CD8-positive, alpha-beta T cell (primary cell): ENCODE measurements at places on chromosomes 5 and 9. TPM values are rescaled to one million over a fixed set of nuclear protein-coding genes. Genes with fewer than 3 reads are reported as not detected.

DNA sequence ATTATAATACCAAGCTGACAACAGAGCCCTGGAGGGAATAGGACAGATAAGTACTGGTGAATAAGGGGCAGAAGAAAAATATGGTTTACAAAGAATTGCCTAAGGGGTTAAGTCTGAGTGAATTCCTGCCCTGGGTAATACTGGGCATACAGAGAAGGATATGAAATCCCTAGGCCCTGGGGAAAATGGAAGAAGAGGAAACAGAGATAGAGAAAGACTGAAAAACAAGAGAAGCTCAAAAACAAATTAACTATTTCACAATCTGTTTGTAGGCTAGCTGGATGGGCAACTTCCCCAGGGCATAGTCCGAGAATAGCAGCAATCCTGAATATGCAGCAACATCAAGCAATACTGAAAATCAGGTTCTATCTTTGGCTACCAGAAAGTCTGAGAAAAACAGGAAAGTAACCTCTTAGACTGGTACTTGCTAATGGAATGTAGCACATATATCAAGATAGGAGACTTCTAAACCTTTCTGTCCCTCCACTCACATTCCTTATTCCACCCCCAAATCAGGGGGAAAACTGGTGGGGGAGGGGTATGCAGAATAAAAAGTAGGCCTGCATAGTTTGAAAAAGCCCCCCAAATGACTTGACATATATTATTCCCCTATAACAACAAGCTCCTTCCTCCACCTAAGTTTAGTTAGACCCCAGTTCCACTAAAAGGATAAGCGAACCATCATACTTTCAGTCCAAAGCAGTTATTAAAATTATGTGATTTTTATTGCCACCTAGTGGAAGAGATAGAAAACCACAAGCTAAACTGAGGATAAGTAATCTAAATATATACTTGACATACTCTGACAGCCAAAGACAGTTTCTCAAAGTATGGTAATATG is 20.6 kb downstream of the SLC38A9 start:
- DNase-seq: no peak

DNA sequence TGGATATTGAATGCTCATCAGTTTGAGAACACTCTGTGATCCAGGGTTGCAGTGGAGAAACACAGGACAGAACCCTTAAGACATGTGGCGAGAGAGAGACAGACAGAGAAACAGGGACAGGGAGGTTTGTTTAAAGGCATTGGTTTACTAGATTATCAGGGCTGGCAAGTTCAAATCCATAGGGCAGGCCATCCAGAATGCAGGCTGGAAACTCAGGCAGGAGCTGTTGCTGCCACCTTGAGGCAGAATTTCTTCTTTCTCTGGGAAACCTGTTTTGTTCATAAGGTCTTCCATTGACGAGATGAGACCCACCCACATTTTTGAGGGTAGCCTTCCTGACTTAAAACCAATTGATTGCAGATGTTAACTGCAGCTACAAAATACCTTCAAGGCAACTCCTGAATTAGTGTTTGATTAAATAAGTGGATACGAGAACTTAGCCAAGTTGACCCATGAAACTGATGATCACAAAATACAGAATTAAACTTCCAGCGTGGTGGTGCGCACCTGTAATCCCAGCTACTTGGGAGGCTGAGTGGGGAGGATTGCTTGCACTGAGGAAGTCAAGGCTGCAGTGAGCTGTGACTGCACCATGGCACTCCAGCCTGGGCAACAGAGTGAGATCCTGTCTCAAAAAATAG is 55.9 kb downstream of the NSUN2 start:
- no peak for DNase-seq

GRCh38 chr5:76153271-76153670 is 70.1 kb downstream of the SV2C start:
- no peak for DNase-seq

GRCh38 chr9:94081435-94081834 is 2.8 kb upstream of the PTPDC1 start:
- DNase-seq: no peak

DNA sequence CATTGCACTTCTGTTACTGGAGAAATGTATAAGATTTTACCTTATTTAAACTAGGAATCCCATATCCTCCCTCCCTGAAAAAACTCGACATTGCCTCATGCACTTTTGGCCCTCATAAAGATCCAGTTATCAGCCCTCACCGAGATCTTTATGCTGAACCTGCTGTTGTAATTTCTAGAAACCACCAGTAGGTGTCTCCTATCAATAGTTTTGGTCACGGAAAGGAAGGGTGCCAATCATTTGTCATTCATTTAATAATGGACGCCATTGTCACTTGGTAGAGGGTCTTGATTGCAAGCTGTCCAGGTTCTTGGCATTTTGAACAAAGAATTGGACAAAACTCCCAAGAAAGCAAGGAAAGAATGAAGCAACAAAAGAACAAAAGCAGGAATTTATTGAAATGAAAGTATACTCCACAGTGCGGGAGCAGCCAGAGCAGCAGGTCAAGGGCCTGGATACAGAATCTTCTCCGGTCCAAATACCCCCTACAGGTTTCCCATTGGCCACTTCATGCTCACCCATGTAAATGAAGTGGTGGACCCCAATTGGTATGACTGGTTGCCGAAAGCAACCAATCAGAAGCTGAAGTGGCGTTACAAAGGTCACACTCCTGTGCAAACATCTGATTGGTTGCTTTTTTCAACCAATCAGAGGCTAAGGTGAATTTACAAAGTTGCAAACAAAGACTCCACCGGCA is 524.3 kb downstream of the PSAT1 start:
- DNase-seq: no peak

DNA sequence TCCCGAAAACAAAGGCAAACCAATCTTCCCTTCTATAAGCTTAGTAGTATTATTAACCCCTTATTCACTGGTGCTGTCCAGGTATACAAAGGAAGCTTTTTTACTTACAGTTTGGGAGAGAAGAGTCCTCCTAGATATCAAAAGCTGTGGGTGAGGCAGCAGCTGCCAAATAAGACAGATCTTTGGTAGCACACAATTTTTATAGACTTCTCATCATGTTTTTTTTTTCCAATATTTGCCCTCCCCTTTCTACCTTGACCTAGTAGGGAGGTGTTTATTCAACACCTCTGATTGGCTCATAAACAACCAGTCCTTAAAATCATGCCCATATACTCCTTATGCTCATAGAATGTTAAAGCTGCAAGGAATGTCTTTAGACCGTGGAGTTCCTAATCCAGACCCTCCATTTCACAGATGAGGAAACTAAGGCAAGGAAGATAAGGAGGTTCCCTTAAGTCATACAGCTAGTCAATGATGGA is at the start of gene ALDOB:
ALDOB (minus strand) TSS at position 174 of the 479 bp plus-strand sequence. CDS start 4,887 bp downstream, outside the sequence.
- no peak for DNase-seq

DNA sequence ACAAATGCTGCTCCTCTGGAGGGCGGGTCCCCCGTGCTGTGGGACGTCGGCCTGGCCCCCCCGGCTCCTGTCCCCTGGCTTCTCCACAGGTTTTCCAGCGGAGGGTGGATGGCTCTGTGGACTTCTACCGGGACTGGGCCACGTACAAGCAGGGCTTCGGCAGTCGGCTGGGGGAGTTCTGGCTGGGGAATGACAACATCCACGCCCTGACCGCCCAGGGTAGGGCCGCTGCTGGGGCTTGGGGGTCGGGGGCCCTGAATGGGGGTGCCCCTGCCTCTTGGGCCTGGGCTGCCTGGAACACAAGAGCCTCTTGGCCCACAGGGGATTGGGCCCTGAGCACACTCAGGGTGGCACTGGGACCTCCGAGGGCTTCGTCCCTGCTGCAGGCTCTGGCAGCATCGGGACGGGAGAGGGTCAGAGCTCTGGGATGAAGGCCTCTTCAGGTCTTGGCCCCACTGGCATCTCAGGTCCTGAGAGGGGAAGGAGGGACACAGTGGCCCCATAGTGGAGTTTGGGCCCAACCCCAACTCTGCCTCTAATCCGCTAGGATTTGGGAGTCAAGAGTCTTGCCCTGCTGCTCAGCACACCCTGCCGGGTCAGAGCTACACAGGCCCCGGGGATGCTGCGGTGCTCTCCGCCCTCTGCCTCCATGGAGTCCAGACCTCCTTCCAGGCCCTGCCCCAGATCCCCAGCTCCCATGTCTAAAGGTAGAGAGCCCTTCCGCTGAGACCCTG is 5.2 kb downstream of the FCN2 start:
- DNase-seq: no peak

DNA sequence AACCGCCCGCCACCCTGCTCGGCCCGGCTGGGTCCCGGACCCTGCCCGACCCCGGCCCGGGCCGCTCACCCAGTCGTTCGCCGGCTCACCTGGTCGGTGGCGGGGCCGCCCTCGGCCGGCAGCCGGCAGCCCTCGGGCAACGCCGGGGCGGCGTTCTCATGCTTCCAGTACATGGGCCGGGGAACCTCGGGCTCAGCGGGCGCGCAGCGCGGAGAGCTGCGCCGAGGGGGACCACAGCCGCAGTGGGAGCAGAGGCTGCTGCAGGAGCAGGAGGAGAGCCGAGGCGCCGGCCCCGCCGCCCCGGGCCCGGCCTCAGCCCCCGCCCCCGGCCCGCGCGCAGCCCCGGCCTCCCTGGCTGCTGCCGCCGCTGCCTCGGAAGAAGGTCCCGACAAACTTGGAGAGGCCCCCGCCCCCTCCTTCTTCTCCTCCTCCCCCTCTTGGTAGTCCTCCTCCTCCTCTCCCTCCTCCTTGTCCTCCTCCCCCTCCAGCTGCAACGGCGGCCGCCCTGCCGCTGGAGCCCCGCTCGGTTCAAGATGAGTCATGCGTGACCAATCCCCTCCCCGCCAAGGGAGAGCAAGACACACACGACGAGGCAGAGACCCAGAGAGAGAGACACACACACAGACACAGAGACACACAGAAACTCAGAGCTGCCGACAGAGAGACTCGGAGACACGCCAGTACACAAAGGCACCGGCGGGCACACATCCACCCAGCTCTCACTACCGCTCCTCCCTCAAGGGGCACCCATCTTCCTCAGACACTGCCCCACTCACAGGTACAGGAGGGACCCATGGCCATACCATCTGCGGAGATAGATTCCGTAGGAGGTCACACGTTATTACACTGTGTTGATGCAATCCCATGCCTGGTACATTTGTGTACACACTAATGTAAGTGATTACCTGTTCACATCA is at the start of gene LHX6:
LHX6 (minus strand) TSS at position 390 of the 917 bp plus-strand sequence; CDS start at position 173, 217 bp downstream.
- DNase-seq: no peak

GRCh38 chr5:54717459-54717858 is 199.9 kb downstream of the SNX18 start:
- no peak for DNase-seq

DNA sequence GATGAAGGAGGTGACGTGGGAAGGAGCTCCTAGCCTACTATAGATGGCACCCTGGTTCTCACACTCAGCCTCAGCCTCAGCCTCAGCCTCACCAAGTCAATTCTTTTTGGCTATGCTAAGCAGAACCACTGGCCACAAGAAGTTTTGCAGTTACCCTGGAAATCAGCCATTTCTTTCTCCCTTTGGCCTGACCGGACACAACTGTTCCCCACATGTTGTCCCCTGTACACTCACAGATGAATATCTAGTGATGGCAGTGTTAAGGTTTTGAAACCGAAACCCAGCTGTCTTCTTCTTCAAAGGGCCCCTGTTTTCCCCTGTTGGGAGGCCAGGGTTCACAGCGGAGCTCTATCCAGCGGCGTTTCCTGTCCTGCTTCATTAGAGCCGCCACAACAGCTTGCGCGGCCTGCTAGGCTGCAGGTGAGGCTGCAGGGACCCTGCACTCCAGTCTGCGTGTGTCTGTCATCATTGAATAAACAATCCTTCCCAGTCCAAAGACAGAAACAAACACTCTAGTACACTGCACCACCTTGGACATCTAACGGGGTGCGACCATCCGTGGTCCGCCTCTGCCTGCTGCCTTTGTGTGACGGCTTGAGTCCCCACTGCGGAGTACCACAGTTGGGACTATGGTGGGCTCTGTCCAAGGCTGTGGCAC is 250.5 kb downstream of the DENND1A start:
- DNase-seq: no peak

DNA sequence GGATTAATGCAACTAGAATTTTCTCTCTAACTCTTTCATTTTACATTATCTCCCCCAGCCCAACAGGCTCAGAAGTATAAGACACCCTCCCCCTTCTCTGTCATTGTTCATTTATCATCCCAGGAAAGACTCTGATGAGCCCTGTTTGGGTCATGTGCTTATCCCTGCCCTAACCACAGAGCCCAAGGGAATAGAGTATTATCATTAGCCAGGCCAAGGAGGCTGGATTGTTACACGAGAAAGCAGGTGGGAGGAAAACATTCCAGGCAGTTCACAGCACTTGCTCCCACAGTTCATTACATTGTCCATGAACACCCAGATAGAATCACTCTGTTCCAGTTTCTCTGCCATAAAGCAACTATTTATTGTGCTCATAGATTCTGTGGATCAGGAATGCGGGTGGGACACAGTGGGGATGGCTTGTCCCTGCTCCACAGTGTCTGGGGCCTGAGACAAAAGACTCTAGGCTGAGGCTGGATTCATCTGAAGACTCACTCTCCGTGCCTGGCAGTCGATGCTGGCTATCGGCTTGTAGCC is 59.5 kb upstream of the TMEM215 start:
- DNase-seq: no peak

DNA sequence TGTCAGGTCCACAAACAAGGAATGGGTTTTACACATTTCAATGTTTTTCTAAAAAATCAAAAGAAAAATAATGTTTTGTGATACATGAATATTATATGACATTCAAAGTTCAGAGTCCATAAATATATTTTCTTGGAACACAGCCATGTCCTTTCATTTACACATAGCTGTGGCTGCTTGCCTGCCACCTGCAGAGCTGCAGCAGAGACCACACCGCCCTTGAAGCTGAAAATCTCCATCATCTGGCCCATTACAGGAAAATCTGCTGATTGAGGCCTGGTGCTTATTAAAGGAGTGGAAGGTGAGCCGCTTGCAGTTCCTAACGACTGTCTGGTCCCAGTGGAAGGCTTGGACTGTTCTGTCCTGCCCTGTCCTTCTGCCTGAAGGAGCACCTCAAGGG is 232.6 kb upstream of the ADAMTS16 start:
- DNase-seq: no peak

DNA sequence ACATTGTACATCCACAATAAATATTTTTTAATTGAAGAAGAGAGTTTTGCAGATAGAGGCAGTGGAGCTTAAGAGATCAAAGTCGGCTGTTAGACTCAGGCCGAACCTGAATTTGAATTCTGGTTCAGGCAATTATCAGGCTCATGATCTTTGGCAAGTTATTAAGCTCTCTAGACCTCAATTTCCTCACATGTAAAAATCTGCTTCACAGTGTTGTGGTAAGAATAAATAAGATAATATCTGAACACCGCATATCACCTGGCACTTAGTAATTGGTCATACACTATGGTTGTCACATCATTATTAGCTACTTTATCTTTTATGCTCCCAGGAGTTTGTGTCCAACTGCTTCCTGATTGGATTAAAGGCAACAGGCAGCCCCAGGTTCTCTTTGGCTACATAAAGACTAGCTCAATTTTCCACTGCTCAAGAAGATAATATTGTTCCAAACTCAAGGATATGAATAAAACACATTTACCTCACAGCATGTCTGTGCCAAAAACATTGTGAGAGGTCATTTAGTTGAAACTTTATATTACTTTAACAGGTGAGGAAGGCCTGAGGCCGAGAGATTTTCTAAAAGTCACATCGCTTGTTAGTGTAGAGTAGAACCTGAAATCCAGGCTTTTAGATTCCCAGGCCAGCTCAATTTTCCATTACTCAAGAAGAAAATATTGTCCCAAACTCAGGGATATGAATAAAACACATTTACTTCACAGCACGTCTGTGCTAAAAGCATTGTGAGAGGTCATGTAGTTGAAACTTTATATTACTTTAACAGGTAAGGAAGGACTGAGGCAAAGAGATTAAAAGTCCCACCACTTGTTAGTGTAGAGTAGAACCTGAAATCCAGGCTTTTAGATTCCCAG is 289.2 kb upstream of the PTGER4 start:
- DNase-seq: peak; percentile 56

- DNase-seq: no peak
These were observed 28.7 kb upstream of the MYOT start for GRCh38 chr5:137838976-137839375.

Gene FOXD4L4
- total RNA-seq: not detected
